ENCODE measurements at places on chromosomes 2 and 18.

DNA sequence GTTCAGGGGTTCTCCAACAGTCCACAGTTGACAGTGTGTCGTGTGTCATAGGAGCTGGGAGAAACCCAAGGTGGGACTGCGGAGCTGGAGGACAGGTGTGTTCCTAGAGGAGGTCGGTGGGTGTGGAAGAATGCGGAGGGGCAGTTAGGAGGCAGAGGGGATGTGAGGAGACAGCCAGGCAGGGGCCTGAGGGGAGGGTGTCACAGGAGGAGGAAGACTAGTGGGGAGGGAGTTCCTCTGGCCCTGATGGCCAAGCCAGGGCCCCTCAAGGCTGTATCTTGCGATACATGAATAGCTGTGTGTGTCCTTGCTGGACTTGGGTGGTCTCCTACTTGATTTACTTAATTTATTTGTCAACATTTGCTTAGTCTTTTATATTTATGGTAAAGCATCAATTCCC is 519.6 kb upstream of the HS6ST1 start:
- DNase-seq: no peak

DNA sequence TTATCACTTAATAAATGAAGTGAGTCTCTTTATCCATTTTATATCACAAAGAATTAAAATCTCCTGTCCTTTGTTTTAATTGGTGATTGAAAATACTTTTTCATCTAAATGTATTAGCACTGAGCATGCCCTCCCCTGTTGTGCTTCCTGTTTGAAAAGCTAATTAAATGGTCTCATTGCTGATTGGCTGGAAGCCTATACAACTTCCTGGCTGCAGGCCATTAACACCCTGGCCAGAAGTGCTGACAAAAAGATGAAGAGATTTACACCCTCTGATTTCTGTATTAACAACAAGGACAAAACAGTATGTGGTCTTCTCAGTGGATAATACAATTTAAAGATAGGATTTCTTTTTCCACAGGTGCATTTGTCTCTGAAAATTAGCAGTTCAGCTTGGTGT is 548.0 kb downstream of the DCC start:
- no peak for DNase-seq

- DNase-seq: no peak
These were observed 38.4 kb downstream of the EPAS1 start for GRCh38 chr2:46335391-46336282.

DNA sequence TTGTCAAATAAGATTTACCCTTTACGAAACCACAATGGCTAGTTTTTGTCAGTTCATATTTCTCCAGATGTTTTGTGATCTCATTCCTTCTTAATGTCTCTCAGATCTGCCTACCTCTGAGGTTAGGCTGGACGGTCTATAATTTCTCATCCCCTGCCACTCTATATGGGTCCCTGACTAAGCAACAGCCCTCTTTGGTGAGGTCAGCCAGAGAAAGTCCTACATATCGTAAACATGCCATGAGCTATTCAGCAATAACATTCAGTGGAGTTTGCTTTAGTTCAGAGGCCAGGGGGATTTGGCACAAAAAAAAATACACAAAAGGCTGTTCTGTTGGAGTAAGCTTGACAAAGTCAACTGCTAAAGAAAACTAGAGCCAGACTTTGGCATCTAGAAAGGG is 192.1 kb upstream of the NCKAP5 start:
- DNase-seq: no peak

DNA sequence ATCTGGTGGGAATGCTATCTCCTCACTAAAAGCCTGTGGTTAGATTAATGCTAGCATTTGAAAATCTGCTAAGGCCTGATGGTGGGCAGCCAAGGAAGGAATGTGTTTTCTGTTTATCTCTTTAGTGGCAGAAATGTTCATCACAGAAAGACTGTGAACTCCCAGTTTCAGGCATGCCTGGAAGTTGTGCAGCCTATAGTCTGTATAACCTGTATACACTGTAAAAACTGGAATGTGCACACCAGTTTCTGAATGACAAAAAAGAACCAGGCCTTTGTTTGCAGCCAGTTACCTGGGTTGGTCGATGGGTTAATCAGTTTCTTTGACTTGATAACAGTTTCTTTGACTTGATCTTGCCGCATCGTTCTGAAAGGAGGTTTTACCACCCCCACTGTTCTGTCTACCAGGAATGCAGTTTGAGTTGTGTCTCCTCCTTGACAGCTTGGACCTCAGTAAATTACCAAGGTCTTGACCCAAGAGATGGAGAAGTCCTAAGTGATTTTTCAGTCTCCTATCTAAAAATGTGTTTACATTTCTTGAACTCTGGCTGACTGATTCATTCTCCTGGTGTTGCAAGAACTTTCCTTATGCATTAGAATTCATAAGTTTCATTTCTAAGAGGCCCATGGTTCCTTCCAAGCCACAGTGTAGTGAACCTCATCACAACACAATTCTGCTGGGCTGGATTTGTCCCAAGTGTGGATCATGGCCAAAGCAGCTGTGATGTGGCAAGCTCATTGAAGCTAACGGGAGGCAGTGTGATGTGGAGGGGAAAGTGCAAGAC is 62.2 kb downstream of the KIAA2012 start:
- DNase-seq: no peak

All from activated CD4-positive, alpha-beta T cell treated with anti-CD3 and anti-CD28 coated beads, Interleukin-2, amount 10 ng/mL, durations not matched to agents 24 days and 14 days (primary cell).